ENCODE measurements at places on chromosomes 6 and 20.

DNA sequence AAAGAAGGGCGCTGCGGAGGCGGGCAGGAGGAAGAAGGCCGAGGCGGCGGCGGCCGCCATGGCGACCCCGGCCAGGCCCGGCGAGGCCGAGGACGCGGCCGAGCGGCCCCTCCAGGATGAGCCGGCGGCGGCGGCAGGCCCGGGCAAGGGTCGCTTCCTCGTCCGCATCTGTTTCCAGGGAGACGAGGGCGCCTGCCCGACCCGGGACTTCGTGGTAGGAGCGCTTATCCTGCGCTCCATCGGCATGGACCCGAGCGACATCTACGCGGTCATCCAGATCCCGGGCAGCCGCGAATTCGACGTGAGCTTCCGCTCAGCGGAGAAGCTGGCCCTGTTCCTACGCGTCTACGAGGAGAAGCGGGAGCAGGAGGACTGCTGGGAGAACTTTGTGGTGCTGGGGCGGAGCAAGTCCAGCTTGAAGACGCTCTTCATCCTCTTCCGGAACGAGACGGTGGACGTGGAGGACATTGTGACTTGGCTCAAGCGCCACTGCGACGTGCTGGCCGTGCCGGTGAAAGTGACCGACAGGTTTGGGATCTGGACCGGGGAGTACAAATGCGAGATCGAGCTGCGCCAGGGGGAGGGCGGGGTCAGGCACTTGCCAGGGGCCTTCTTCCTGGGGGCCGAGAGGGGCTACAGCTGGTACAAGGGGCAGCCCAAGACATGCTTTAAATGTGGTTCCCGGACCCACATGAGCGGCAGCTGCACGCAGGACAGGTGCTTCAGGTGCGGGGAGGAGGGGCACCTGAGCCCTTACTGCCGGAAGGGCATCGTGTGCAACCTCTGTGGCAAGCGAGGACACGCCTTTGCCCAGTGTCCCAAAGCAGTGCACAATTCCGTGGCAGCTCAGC, 780 bp downstream of the ZCCHC3 start:
- peaks cover 57% of the 10 kb centered on the region for H3K4me1 ChIP-seq
- H3K27me3 ChIP-seq: no peaks in the 10 kb centered on the region
- peak; percentile 38 for DNase-seq
- H3K36me3 ChIP-seq: peaks cover 9% of the 10 kb centered on the region

- no peaks in the 10 kb centered on the region for H3K27me3 ChIP-seq
- H3K27ac ChIP-seq: no peak overlapping the region
- no peaks in the 10 kb centered on the region for H3K36me3 ChIP-seq
- DNase-seq: no peak
- no peaks in the 10 kb centered on the region for H3K4me1 ChIP-seq
Measured at GRCh38 chr20:61531553-61532345, 279.7 kb downstream of the CDH4 start.

DNA sequence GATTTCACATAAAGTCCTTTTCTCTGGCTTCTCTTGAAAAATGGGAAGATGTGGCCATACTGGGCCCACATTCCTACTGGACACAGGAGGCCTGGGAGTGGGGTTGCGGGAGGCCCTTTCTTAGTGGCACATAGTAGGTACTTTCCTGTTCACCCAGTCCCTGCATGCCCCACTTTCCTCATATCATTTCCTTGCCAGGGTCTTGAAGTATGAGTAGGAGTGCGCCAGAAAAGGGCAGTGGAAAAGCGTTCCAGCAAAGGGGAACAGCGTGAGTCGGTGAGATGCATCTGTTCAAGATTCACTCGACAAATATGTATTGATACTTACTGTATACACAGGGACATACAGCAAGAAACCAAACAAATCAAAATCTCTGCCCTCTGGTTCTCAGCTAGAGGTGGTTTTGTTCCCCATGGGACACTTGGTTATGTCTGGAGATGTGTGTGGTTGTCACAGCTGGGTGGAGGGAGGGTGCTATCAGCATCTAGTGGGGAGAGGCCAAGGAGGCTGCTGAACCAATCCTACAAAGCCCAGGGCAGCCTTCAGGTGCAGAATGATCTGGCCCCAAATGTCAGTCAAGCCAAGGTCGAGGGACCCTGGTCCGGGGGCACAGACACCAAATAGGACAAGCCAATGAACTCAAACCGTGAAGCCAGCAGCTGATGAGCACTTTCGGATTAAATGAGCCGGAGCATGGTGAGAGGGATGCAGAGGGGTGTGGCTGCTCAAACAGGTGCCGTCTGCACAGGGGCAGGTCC, 151.4 kb downstream of the CEBPB start:
- DNase-seq: no peak
- H3K27me3 ChIP-seq: peaks cover 59% of the 10 kb centered on the region
- no peaks in the 10 kb centered on the region for H3K36me3 ChIP-seq
- H3K4me1 ChIP-seq: peaks cover 17% of the 10 kb centered on the region
- no peak overlapping the region for H3K4me3 ChIP-seq

GRCh38 chr6:2947445-2947844, 23.9 kb downstream of the SERPINB6 start:
- no peaks in the 10 kb centered on the region for H3K27me3 ChIP-seq
- H3K27ac ChIP-seq: no peak overlapping the region
- peaks cover 68% of the 10 kb centered on the region for H3K4me1 ChIP-seq
- H3K4me3 ChIP-seq: peak overlapping the region; percentile 36

- H3K36me3 ChIP-seq: no peaks in the 10 kb centered on the region
- peaks cover 13% of the 10 kb centered on the region for H3K27me3 ChIP-seq
- no peak overlapping the region for H3K27ac ChIP-seq
- DNase-seq: no peak
- H3K4me1 ChIP-seq: no peaks in the 10 kb centered on the region
Measured at GRCh38 chr20:14716351-14716801, 379.0 kb upstream of the FLRT3 start.

GRCh38 chr20:42639140-42639539, 550.6 kb downstream of the PTPRT start:
- no peaks in the 10 kb centered on the region for H3K27me3 ChIP-seq
- no peaks in the 10 kb centered on the region for H3K36me3 ChIP-seq
- no peaks in the 10 kb centered on the region for H3K4me1 ChIP-seq
- no peak for DNase-seq
- no peak overlapping the region for H3K4me3 ChIP-seq

GRCh38 chr6:14634072-14634471, 516.5 kb downstream of the CD83 start:
- H3K27ac ChIP-seq: peak overlapping the region; percentile 98
- H3K27me3 ChIP-seq: no peaks in the 10 kb centered on the region
- peak overlapping the region; percentile 90 for H3K4me3 ChIP-seq
- H3K4me1 ChIP-seq: peaks cover 66% of the 10 kb centered on the region
- no peak for DNase-seq
- peaks cover 11% of the 10 kb centered on the region for H3K36me3 ChIP-seq

GRCh38 chr6:116266803-116267202, 12.9 kb downstream of the TSPYL1 start:
- no peaks in the 10 kb centered on the region for H3K27me3 ChIP-seq
- peaks cover 7% of the 10 kb centered on the region for H3K4me1 ChIP-seq
- no peak for DNase-seq
- no peak overlapping the region for H3K4me3 ChIP-seq
- no peak overlapping the region for H3K27ac ChIP-seq
- peaks cover 13% of the 10 kb centered on the region for H3K36me3 ChIP-seq

GRCh38 chr6:170208182-170208601, 82.7 kb downstream of the DLL1 start:
- H3K4me3 ChIP-seq: no peak overlapping the region
- DNase-seq: no peak
- no peak overlapping the region for H3K27ac ChIP-seq
- H3K27me3 ChIP-seq: no peaks in the 10 kb centered on the region
- H3K36me3 ChIP-seq: peaks cover 9% of the 10 kb centered on the region
- H3K4me1 ChIP-seq: no peaks in the 10 kb centered on the region

DNA sequence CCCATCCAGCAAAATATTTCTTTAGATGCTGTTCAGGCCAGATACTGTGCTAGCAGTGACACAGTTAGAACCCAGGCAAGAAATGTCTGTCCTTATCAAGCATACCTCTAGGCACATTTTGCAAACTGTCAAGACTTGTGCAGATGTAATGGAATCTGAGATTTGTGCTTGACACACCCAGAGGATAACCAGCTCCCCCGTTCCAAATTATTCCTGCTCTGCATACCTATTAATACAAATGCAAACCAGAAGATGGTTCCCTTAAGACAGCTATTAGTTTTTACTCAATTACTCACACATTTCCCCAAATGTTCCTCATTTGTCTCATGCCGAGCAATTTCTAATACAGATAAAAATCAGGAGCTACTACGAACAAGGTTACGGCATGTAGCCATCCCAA, 40.4 kb downstream of the ATXN1 start:
- H3K4me1 ChIP-seq: no peaks in the 10 kb centered on the region
- H3K4me3 ChIP-seq: no peak overlapping the region
- DNase-seq: no peak
- no peak overlapping the region for H3K27ac ChIP-seq

DNA sequence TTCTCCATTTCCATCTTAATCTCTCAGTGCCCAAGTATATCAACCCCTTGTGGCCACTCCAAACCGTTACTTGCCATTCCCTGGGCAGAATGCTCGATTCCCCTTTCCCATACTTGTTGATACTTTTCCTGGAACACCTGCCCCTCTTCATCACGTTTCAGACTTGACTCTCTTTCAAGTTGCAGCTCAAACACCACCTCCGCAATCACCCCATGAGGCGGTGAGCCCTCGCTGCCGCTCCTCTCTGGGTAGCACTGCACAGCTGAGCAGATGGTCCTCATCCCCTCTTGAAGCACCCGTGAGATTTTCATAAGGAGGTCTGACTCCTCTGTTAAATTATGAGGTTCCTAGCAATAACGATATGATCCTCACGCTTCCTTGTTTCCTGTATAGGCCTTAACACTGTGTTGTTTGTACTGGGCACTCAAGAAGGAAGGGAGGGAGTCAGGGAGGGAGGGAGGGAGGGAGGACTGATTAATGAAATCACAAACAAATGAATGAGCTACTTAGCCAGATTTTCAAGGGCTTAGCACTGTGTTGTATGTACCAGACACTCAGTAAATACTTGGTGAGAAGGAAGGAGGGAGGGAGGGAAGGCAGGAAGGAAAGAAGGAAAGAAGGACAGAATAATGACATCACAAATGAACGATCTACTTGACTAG, 8.0 kb upstream of the UQCC2 start:
- no peaks in the 10 kb centered on the region for H3K27me3 ChIP-seq
- no peaks in the 10 kb centered on the region for H3K36me3 ChIP-seq
- peaks cover 9% of the 10 kb centered on the region for H3K4me1 ChIP-seq
- DNase-seq: no peak

- no peak overlapping the region for H3K4me3 ChIP-seq
- DNase-seq: no peak
- no peaks in the 10 kb centered on the region for H3K27me3 ChIP-seq
- peaks cover 6% of the 10 kb centered on the region for H3K4me1 ChIP-seq
Measured at GRCh38 chr6:143397227-143398222, 53.0 kb downstream of the ADAT2 start.

DNA sequence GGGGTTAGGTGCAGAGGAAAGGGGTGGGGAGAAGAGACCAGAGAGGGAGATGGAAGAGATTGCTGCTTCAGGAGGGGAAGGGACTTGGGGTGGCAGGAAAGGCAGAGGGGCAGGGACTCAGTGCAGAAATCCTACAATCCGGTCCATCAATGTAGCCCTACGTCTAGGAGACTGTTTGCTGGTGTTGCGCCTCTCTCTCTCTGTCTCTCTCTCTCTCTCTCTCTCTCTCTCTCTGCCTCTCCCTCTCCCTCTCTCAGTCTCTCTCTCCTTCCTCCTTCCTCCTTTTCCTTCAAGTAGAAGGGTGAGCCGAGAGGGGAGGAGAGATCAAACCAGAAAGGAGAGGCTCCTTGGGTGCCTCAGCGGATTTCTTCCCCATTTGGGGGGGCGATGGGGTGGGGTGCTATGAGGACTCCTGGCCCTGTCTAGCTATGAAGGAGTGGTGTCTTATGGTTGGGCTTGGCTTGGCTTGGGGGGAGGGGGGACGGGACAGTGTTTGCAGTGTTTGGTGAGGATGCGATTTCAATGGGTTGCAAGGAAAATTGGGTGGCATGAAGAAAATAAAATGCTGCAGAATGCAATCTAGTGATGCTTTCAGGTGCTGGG, 181.2 kb downstream of the TBXT start:
- H3K27me3 ChIP-seq: peaks cover 84% of the 10 kb centered on the region
- H3K36me3 ChIP-seq: peaks cover 20% of the 10 kb centered on the region
- peaks cover 11% of the 10 kb centered on the region for H3K4me1 ChIP-seq
- H3K27ac ChIP-seq: no peak overlapping the region

All from naive B cell (primary cell).